ENCODE measurements at places on chromosomes 5 and 9. TPM values are rescaled to one million over a fixed set of nuclear protein-coding genes. Genes with fewer than 3 reads are reported as not detected.

Gene ENTREP1
- not detected for total RNA-seq

Gene PLAC8L1
- total RNA-seq, result not detected

Gene ADGRD2
- total RNA-seq, result not detected

Gene FAM200C
- total RNA-seq, result 6.4 TPM

Gene EPB41L4B
- 25.7 TPM for total RNA-seq

Gene ALDH1A1
- total RNA-seq, result 686 TPM

Gene SUSD3
- total RNA-seq, result 6.0 TPM

Gene SPATA31A5
- total RNA-seq, result not detected

Gene LCN1
- total RNA-seq, result not detected

Gene MRNIP
- 15.5 TPM for total RNA-seq
